ENCODE measurements at places on chromosomes 6 and 20.

- peak; percentile 21 for DNase-seq
Observed at GRCh38 chr6:17585766-17586490, 14.2 kb upstream of the FAM8A1 start.

- DNase-seq, result no peak
Observed at GRCh38 chr6:111725446-111726112, 119.9 kb upstream of the TRAF3IP2 start.

DNA sequence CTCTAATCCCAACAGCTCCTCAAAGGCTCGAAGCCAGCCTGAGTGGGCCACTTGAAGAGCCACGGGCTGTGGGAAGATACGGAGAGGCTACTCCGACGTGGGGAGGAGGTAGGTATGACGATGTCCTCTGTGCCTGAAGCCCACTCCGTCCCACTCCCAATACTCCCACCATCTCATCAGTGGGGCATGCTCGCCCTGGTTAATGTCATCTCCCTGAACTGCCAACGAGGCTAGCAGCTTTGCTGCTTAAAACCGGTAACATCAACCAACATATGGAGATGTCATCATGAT, 11.1 kb downstream of the NRN1 start:
- no peak for DNase-seq

DNA sequence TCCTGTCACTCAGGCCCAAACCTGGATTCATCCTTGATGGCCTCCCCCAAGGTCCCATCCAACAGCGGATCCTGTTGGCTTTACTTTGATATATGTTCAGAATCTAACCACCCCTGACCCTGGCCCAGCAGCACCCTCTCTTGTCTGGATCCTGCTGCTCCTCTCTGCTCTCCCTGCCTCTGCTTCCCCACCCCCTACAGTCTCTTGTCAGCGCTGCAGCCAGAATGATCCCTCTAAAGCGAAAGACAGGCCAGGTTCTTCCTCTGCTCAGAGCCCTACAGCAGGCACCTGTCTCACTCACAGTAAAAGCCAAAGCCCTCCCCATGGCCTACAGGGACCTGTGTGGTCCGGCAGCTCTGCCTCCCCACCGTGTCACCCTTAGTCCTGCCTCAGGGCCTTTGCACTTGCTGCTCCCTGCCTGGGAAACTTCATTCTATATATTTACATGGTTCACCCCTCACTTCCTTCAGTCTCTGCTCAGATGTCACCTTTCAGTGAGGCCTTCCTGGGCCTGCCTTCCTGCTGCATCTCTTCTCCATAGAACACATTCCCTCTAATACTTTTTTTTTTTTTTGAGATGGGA, 37.4 kb upstream of the KCNB1 start:
- no peak for DNase-seq

GRCh38 chr6:163182696-163183095, 231.8 kb upstream of the QKI start:
- DNase-seq, result no peak

- DNase-seq, result no peak
Observed at GRCh38 chr20:45925821-45926506, 8.5 kb upstream of the PCIF1 start.

DNA sequence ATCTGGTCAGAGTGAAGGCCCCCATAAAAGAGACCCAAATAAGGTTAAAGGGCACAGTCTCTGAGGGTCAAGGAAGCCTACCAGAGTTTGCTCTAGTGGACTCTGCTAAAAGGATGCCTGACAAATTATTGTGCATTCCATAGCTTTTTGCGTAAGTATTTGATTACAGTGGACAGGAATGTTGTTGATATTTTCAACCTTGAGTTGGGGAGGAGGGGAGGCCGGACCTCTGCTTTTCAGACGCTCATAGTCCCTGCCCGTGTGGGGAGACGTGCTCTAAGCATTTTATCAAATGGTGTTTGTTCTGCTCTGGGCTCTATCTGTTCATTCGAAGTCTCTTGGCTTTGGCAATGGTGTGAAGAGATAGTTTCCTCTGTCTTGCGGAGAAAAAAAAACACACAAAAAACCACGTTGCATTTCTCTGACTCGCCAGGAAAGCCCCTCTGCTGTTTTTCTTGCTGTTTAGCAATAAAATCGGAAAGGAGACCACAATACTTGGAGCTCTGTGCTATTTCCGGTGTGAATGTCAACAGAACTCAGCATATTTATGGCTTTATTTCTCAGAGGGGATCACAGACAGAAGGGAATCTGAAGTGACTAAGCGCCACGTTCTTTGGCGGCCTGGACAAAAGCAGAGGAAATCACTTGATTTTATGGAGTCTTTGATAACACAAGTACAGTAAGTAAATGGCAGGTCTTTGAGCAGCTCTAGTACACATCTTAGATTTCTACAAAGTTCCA, 159.8 kb downstream of the ZFP64 start:
- DNase-seq, result peak; percentile 66

DNA sequence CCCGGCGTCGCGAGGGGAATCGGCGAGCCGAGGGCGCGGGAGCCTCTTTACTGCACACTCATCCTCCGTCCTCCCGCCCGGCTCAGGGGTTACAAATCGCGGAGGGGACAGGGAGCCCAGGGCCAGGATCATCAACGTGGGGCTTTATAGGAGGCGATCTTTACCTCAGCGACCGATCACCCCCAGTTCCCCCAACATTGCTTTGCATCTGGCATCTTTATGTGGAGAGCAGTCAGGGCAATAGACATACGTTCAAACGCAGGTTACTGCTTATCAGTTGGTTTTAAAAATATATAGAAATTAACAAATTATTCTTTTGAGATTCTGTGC, 634 bp downstream of the HSF2 start:
- DNase-seq, result no peak

DNA sequence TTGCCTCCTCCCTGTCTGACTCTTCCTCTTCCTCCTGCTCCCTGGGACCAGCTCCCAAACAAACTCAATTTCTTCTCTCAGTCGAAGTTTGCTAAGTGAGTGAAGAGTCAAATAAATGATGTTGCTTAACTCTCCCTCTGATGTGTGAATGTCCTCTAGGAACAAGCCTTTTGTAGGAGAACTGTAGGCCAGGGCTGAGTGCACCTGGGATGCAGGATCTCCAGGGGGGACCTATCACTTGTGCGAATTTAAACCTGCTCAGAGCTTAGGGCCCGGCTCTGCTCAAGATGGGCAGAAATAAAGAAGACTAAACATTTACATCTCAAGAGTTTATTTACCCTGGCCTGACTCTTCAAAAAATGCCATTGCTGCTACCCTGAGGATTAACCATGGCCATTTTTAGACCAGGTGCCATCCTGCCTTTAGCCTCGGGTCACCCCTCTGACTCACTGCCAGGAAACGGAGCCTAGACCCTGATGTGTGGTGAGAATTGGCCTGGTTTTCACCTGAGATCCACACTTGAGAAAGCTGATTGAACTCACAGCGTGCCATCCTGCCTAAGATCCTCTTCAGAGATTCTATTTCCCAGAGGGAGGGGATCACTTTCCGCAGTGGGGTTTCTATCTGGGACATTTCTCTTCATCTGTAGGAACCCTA, 63.6 kb upstream of the CD93 start:
- no peak for DNase-seq

GRCh38 chr20:32332614-32333013, 25.5 kb upstream of the ASXL1 start:
- DNase-seq, result no peak

DNA sequence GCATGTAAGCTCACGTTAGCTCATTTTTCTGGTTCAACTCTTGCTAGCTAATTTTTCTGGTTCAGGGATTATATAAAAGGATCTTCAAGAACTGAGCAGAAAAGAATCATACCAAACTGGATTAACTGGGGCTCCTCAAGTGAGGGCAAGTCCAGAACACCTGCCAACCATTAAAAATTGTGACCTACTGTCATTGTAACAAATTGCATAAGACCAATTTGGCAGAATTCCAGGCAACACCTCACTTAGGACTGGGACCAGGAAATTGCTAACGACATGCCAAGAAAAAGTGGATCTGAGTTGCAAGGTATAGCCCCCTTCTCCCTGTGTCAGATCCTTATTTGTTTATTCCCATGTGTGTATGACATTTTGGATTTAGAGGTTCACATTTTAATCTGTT, 216.6 kb downstream of the HIVEP2 start:
- no peak for DNase-seq

GRCh38 chr20:22098511-22098910, 393.0 kb downstream of the PAX1 start:
- DNase-seq, result no peak

- no peak for DNase-seq
Observed at GRCh38 chr20:17155401-17155800, 71.4 kb upstream of the PCSK2 start.

- no peak for DNase-seq
Observed at GRCh38 chr6:2118136-2118535, 127.3 kb downstream of the GMDS start.

DNA sequence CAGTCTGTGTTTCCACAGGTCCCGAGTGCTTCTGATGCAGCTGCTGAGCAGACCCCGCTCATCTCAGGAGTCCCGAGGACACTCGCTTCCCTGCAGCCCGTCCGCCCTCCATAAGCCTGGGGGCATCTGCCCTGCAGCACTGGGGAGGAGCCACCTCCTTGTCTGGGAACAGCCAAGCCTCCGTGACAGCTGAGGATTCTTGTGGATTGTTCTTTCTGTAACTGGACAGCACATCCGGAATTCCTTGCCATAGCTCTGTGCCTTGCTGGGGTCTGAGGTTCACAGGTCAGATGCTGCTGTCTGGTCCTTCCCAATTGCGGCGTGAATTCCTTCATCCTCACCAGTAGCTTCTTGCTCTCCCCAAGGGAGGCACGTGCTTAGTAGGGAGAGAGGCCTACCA, 38.4 kb upstream of the FNDC1 start:
- no peak for DNase-seq

DNA sequence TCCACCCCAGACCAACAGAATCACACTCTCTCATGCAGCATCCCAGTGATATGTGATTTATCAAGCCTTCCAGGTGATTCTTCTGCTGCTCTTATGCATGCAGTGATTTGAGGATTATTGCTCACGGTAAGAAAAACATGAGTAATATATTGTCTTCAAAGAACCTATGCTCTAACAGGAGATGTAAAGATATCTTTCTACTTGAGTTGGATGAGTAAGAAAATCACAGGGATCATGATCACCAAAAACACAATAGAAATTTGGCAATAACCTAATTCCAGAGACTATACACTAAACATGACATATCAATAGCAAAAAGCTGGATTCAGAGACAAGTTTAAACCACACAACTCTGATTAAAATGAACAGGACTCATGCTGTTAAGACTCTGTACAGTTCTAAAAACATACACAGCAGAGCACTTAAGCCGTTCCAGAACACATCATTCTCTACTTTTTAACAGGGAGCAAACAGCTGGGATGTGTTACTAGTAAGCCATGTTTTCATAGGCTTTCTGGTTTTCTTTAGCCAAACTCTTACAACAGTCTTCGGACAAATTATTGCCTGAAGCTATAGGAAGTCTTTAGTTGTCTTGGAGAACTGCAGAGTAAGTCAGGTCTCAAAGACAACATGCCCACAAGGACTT, 568.6 kb downstream of the HAO1 start:
- DNase-seq, result no peak

DNA sequence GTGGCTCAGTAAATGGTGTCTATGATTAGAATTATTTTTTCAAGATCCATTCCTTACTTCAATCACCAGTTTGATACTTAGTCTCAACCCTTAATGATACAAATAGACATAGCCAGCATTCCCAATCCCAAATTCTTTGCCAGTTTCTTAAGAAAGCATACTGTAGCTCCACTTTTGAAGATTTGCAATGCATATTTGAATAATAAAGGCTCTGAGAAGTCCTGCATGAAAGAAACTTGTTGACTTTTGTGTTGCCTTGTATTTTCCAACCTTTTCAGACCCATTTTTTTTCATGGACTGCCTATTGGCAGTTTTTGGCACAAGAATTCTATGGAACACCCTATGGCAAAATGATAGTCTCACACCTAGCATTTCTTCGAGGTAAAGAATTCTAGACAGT, 215.6 kb upstream of the CHD6 start:
- DNase-seq, result no peak

- DNase-seq, result no peak
Observed at GRCh38 chr20:34549291-34549928, 9.1 kb upstream of the MAP1LC3A start.

GRCh38 chr20:39004508-39004907, 42.4 kb downstream of the DHX35 start:
- DNase-seq, result no peak

- no peak for DNase-seq
Observed at GRCh38 chr6:170182781-170183120, 108.1 kb downstream of the DLL1 start.

GRCh38 chr20:15917283-15917682, 656.0 kb downstream of the KIF16B start:
- DNase-seq, result no peak

- no peak for DNase-seq
Observed at GRCh38 chr6:138538390-138539031, 39.2 kb upstream of the NHSL1 start.

DNA sequence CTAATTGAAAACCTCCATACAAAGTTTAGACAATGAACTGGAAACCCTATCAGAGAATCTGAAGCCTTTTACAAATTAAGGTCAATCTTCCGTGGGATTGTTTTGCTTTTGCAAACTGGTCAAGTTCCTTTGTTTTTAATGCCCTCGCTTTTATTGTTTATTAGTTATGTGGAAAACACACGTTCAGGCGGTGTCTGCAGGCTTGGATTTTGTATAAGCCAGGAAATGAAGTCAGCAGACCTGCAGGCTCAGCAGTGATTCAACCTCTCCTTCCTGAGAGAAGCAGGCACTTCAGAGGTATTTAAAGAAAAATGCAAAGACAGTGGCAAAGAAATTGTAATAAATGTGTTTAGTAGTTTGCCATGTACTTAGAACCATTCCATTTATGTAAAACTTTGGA, 103.4 kb upstream of the PDE10A start:
- DNase-seq, result peak; percentile 32

GRCh38 chr6:167532410-167533288, 207.8 kb downstream of the TTLL2 start:
- DNase-seq, result peak; percentile 19

DNA sequence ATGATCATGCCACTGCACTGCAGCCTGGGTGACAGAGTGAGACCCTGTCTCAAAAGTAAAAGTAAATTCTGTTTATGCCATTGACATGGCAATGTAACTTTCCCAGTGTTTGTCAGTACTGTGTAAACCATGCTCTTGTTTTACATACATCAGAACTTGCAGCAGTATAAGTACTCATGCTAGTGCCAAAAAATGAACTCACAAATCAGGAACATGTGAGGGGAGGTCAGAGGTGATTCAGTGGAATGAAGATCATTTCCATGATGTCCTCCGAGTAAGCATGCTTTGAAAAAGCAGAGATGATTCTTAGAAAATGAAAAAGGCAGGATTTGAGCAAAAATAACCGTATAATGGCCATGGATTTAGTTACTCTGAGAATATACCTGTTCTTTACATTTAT, 81.9 kb downstream of the ANKS1A start:
- DNase-seq, result no peak
